ENCODE measurements at places on chromosomes 1 and 21.
A peak's percentile ranks its signal among the peaks of the same experiment; 100 is the strongest.

- DNase-seq = no peak
These were observed 241.8 kb upstream of the POGK start for GRCh38 chr1:166597516-166597915.

GRCh38 chr21:31873696-31874599, 1.1 kb downstream of the HUNK start:
- DNase-seq = no peak

- no peak for DNase-seq
These were observed 10.0 kb upstream of the GJB3 start for GRCh38 chr1:34770891-34771504.

GRCh38 chr21:36178349-36178748, 21.7 kb downstream of the DOP1B start:
- no peak for DNase-seq

DNA sequence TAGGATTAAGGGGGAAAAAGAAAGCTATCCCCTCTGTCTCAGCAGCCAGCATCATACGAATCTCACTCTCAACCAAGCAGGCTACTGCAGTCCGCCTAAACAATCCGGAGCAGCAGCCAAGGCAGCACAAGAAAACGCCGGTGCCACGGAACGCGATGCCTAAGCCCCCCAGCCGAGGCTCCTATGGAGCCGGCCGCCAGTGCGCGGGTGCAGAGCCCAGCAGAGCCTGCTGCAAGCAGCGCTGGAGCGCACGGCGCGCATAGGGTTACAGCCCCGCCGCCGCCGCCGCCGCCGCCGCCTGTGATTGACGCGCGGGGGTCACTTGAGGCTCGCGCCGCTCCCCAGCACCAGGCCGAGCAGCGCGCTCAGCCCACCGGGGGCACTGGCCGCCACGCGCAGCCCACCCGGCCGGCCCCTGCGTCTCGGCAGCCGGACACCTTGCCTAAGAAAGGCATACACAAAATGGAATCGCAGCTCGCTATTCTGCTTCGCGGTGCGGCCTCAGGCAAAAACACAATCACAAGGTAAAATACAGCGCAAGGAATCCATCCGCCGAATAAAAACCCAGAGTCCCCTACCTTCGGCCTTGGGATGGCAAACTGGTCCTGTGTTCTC, 780 bp downstream of the HIVEP3 start:
- DNase-seq = peak; percentile 31

GRCh38 chr1:231172411-231172810, 10.6 kb downstream of the TRIM67 start:
- no peak for DNase-seq

GRCh38 chr1:207497941-207498340, 2.0 kb downstream of the CR1 start:
- no peak for DNase-seq

DNA sequence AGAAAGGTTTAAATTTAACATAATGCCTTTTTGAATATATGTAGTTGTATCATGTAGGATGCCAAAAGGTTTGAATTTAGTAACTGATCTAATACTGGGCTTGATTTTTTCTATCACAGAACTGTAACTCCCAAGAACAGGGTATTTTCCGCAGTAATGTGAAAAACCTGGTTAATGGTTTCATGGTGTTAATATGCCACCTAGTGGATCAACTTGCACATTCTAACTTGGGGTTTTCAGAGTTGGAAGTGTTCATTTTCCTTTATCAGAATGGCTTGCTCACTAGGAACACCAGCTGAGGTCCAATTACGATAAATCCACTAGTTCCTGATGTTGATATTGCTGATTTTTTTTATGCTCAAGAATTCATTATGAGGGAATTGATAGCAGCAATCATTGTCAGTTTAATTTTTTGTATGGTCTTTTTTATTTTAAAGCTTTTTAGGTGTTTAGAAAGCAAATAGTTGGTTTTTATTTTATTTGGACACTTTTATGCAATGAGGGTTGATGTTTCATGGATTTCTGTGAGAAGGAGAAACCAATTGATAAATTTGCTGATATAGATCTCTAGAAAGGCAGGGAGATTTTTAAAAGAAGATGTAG, 157.2 kb downstream of the PLA2G4A start:
- DNase-seq = peak; percentile 55

DNA sequence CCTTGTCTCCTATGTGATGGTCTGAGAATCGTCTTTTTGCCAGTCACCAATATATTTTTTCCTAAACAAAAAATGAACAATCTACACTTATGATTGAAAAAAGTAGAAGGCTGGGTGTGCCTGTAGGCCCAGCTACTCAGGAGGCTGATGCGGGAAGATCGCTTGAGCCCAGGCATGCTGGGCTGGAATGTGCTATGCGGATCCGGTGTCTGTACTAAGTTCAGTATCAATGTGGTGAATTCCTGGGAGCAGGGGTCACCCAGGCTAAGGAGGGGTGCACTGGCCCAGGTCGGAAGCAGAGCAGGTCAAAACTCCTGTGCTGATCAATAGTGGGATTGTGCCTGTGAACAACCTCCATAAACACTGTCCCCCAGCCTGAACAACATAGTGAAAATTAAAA, 25.7 kb upstream of the C1orf198 start:
- DNase-seq = no peak

- DNase-seq = no peak
These were observed 187.7 kb downstream of the CHRM3 start for GRCh38 chr1:239574112-239574511.

DNA sequence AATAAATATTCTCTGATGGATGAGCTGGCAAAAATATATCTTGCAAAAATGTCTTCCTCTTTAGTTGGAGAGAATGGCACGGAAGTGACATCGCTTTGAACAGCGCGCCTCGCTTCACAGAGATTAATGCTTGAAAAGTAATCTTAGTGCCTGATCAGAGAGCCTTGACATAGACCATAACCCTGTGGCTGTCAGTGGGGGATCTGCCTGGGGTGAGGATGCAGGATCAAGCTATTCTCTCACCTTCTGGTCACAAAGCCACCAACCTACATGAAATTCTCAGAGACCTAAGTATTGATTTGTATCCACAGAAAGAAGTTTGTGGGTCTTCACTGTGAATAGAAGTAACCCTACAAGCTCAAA, 492.6 kb downstream of the LMO4 start:
- DNase-seq = no peak

- DNase-seq = no peak
These were observed 11.9 kb upstream of the TCP10L start for GRCh38 chr21:32597205-32597604.

DNA sequence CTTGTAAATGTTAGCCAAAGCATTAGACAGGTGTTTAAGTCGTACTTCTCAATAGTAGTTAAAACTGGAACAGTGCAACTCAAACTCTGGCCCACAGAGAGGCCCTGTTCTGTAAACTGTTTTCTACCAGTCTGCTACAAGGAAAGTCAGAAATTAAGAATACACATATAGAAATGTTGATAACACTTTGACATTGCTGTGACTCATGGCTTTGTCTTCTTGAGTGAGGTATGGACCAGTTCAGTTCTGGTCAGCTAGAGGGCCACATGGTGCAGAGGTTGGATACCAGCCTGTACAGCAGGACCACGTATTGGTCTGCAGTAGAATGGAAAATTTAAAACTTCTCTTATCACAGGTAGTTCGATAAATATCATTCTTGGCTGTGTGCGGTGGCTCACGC, 22.3 kb downstream of the ZBTB8B start:
- DNase-seq = no peak

Measured in globus pallidus (tissue), 1 donor.